ENCODE measurements at places on chromosomes 6 and 20.

- DNase-seq: no peak
Observed at GRCh38 chr6:57226221-57226620, 4.1 kb upstream of the RAB23 start.

DNA sequence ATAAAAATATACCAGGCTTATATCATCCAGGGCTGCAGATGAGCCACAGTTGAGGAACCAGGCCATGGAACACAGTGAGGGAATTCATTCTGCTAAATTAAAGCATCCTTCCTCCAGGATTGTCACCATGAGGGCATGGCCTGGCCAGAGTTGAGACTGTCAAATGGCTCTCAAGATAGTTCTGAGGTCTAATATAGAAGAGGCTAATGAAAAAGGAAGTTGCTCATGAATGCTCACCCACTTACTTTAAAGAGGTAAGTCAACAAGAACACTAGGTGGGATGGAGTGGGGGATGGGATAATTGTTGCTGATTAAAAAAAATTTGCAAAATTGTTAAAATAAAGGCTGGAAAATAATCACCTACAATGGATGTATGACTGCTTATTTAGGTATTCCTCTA, 72.0 kb upstream of the GCM1 start:
- DNase-seq: no peak

DNA sequence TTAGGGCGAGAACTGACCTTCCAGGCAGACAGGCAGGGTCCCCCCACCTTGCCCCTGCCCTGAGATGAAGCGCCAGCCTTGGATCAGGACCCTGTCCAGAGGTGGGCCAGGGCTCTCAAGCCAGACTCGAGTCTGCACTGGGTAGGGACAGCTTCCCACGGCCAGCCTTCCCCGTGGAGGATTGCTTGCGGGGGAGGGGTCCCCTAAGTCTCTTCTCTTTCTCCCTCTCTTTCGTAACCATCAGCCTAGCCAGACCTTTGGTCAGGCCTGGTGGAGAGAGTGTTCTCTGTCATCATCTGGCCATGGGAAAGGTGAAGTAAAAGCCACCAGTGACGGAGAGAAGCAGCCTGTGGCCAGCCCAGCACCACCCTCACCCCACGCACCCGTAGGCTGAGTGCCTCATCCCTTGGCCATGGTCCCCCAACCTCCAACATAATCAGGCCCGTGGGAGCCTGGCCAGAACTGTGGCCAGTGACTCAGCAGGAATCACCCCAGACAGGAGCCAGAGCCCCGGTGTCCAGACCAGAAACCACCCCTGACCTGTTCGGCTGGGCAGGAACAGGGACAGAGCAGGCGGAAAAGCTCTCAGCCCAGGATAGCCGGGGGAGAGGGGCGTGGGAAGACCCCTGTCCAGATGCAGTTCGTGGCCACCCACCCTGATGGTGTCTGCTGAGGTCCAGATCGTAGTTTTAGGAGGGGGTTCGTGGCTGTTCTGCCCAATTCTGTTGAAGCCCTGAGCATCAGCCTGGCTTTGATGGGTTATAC, 47.1 kb downstream of the SNAI1 start:
- DNase-seq: peak; percentile 46

DNA sequence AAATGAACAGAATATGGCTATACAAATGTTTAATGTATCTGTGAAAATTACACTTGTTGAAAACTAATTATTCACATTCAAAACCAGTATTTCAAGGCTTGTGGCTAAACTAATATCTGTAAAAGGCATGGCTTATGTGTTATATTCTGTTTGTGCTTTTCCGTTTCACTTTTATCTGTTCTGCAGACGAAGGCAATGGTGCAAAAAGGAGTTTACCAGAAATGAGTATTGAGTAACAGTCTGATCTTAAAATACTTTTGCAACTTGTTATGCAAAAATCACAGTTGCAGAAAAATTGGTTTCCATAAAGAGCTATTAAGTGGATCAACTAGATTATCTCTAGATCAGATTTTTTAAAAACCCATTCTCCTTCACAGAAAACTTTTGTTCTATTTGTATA, 9.4 kb upstream of the STX11 start:
- no peak for DNase-seq

GRCh38 chr6:37540390-37540789, 40.7 kb upstream of the CCDC167 start:
- DNase-seq: no peak

- no peak for DNase-seq
Observed at GRCh38 chr20:19858466-19859371, 100.7 kb downstream of the RIN2 start.

DNA sequence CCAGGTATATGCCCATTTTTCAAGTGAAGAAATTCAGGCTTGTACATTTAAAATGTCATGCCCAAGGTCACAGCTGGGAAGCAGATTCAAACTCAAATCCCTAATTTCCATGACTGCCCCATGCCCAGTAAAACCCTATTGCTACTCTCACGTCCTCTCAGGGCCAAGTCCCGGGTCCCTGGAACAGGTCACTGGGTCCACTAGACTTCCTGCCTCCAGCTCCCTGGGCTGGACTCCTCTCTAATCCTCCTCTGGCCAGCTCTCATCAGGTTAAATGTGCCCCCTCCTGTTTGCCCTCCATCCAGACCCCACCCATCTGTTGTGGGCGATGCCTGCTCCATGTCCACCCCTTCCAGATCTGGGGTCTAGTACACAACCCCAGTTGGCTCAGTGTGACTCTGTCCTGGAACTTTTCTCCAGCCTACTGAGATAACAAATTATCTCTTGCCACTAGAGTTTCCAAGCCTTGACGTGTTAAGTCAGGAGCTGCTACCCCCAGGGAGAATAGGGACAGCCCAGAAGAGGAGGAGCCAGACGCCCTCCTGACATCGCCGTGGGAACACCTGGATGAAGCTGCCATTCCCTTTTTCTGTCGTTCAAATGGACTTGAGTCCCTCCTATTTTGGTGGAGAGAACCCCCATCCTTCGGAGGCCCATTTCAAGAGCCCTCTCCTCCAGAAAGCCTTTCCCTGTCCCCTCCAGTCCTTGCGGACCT, 3.7 kb upstream of the SPDEF start:
- no peak for DNase-seq

DNA sequence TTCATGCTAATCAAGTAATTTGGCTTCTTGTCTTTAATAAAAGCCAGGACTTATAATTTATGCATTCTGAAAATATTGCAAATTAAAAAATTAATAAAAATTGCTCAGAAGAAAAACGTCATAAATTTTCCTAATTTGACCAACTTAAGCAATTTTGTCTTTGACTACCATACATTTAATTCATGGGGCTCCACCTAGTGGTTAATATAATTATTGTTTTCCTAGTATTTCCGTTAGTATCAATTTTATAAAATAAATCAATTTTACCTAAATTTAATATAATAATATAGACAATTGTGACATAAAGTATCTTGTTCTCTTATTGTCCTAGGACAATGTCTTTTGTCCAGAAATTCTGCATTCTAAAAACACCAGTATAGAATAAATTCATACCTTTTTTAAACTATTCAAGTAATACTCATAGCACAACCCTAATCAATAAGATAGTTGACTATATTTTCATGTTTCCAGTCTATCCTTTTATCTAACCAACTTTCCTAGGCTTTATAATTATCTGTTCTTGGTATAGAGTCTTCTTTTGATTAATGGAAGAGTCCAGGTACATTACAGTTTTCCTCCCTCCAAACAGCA, 319.9 kb downstream of the TRDN start:
- DNase-seq: no peak

GRCh38 chr20:59743767-59744485, 139.6 kb downstream of the PHACTR3 start:
- no peak for DNase-seq

GRCh38 chr20:13274275-13274861, 53.3 kb downstream of the ISM1 start:
- DNase-seq: peak; percentile 71

- no peak for DNase-seq
Observed at GRCh38 chr20:13494019-13494418, 144.7 kb downstream of the TASP1 start.

DNA sequence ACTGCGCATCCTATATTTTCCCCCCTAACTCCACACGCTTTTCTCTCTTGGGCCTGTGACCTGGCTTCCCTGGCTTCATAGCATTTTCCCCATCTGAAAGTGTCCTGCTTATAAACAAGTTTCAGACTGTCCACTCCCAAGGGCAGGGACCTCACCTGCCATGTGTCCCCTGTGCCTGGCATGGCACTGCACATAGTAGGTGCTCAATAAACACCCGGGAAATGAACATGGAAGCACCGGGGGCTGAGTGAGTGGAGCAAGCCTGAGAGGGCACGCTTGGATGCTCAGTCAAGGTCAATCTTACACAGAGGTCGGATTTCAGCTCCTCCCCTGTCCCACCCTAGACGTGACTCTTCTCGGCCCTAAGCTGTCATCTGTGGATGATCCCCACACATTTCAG, 96.9 kb downstream of the NFATC2 start:
- DNase-seq: no peak

DNA sequence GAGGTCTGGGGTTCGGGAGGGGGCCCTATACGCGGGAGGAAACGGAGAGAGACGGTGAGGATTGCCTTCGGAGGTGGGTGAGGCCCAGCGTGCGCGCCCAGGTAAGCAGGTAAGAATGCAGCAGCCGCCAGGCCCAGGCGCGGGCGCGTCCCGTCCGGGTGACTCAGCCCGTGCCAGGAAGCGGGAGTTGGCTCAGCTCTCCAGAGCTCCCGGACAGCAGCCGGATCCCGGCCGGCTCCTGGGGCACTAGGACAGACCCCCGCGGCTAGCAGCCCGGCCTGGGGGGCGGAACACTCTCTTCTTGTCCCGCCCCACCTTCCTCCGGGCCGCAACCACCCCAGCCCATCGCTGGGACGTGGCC, 1.5 kb upstream of the MDFI start:
- no peak for DNase-seq

DNA sequence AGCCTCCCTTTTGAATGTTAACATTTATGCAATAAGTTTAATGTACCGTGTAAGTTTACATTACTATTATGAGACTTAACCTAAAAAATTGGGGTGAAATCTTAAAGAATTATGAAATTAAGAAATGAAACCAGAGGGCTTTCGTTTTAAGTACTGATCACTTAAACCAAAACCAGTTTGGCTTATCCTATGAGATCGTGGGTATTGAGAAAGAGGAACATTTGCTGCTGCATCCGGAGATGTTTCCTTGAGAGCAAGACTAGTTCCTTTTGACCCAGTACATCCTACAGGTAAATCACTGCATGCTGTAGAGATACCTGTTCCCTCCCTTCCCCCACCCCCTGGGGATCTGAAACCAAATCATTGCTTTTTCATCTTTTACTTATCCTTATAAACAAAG, 201.3 kb downstream of the ESR1 start:
- no peak for DNase-seq

DNA sequence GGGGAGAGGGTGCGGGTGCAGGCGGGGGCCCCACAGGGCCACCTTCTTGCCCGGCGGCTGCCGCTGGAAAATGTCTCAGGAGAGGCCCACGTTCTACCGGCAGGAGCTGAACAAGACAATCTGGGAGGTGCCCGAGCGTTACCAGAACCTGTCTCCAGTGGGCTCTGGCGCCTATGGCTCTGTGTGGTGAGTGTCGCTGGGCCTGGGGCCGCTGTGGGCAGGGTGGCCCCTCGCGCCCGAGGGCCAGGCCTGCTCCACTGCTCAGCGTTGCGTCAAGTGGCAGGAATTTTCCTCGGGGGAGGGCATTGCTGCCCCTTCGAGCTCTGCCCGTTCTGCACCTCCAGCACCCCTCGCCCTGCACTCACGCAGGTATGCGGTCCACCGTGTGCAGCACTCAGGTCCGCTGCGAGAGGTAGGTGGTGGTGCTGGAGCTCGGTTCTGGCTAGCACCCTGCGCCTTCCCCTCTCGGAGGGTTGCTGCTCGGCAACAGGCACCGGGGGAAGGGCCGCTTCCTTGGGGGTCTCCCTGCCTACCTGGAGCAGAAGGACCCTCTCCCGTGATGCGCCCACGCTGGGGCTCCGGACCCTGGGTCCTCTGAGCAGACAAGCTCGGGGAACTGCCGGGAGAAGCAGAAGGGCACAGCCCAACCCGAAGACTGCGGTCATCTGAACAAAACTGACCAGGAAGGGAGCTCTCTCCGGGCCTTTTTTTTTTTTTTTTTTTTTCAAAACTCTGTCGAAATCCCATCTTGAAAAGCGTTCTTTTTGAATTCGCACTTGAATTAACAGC, 674 bp downstream of the MAPK14 start:
- DNase-seq: peak; percentile 71

DNA sequence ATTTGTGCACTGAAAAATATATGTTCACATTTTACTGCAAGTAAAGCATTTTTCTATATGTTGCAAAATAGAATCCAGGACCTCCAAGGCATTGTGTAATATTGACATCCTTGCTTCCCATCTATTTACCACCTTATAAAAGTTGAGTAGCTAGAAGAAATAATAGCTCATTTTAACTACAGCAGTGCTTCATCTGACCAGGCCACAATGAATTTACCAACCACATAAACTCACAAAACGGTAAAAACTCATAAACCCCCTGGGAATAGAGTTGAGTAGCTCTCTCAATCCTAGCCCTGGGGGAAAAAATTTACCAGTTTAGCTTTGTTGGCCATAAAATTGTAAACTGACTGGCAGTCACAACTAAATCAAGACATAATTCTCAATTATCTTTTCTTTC, 3.9 kb downstream of the ATXN1 start:
- DNase-seq: no peak

- no peak for DNase-seq
Observed at GRCh38 chr6:90202156-90202555, 94.5 kb downstream of the BACH2 start.

GRCh38 chr6:163128324-163128723, 286.2 kb upstream of the QKI start:
- DNase-seq: no peak

- no peak for DNase-seq
Observed at GRCh38 chr6:167801263-167801662, 25.4 kb upstream of the AFDN start.

DNA sequence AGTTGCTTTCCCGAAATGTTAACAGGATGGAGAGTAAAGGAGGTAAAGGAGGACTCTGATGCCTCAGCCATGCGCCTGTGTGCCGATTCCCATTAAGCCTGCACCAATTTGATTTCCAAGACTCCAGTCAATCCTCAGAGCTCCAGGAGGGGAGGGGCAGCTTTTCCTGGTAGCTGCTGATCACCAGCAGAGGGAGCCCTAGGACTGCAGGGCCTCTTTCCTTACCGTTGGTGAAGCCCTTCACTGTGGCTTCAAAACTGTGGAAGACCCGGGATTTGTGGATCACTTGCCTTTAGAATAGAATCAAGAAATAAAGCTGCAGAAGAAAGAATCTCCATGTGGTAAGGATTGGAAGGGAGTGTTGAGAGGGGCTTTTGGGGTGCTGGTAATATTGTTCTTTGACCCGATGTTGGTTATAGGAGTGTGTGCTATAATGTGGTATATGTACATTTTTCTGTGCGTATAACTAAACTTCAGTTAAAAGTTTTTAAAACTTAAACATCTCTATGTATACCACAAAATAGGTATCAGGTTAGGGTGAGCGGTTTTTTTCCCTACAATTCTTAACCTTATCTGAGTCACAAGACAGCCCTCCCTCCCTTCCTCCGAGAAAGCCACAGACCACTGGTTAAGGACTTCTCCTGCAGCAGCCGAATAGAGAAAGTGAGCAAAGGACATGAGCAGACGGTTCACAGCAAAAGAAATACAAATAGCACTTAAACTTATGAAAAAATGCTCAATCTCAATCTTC, 6.9 kb upstream of the OSER1 start:
- DNase-seq: peak; percentile 76
